ENCODE measurements at places on chromosomes 12 and 14. TPM values are rescaled to one million over a fixed set of nuclear protein-coding genes. Genes with fewer than 3 reads are reported as not detected.

DNA sequence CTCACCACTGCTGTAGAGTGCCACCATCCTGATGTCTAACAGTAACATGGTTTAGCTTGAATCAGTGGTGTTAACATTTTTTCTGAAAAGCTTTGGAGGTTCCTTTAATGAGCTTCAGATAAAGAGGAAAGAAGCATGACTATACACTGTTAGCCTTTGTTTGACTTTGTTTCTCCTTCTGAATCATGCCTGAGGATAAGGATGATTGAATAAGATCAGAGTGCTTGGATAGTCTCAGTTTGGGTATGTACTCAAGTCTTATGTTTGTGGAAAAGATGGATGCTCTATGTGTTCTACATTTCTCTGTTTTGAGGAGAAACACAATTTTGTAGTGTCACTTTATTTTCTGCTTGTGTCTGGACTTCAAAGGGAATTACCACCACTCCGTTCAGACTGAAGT lies 42.0 kb downstream of the GPATCH2L start:
- H3K27ac ChIP-seq = no peak overlapping the region
- H3K4me3 ChIP-seq = no peak overlapping the region
- H3K36me3 ChIP-seq = peaks cover 38% of the 10 kb centered on the region

GALNT9 gene
- polyA plus RNA-seq = 4.5 TPM

- no peak overlapping the region for H3K4me3 ChIP-seq
- no peaks in the 10 kb centered on the region for H3K27me3 ChIP-seq
- no peak overlapping the region for H3K27ac ChIP-seq
- H3K4me1 ChIP-seq = no peaks in the 10 kb centered on the region
- H3K36me3 ChIP-seq = no peaks in the 10 kb centered on the region
- DNase-seq = peak; percentile 51
Observed at GRCh38 chr12:97601934-97602720, 139.5 kb downstream of the RMST start.

- DNase-seq = no peak
- no peaks in the 10 kb centered on the region for H3K4me1 ChIP-seq
- H3K36me3 ChIP-seq = no peaks in the 10 kb centered on the region
- H3K4me3 ChIP-seq = no peak overlapping the region
Observed at GRCh38 chr12:18955594-18955993, 173.9 kb upstream of the PLEKHA5 start.

DNA sequence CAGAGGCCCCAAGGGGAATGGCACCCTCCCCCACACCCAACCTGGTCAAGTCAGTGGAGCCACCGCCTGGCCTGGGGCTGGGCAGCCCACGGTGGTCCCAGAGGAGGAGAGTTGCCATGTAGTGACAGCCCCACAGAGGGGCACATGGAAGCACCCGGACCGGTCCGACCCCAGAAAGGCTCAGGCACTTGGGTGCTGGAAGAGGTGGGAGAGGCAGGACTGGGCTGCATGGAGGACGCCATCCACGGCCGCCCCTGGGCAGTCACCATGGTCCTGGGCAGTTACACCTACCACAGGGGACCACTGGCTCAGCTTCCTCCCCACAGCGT lies 37.9 kb upstream of the TMEM179 start:
- H3K27me3 ChIP-seq = peaks cover 23% of the 10 kb centered on the region
- DNase-seq = no peak
- no peak overlapping the region for H3K27ac ChIP-seq
- no peak overlapping the region for H3K4me3 ChIP-seq
- no peaks in the 10 kb centered on the region for H3K36me3 ChIP-seq

GRCh38 chr12:65821336-65821735 lies 2.9 kb upstream of the HMGA2 start:
- no peak for DNase-seq
- no peak overlapping the region for H3K4me3 ChIP-seq
- H3K27ac ChIP-seq = no peak overlapping the region
- no peaks in the 10 kb centered on the region for H3K36me3 ChIP-seq
- H3K27me3 ChIP-seq = no peaks in the 10 kb centered on the region

DNA sequence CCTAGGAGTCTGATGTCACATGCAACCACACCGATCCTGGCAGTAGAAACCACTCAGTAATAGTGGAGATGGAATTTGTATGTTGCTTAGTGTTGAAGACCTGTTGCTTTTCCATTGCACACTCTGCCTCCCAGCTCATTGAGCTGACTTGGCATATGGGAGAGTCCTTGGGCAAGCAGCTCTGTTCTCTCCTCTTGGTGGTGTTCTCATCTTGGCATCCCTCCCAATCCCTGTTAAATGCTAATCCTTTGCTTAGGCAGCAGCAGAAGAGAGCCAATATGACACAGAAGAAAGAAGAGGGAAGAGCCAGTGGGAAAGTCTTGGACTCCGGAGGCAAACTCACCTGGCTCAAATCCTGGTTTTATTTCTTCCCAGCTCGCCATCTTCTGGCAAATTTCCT lies 178.0 kb upstream of the CAND1 start:
- peaks cover 2% of the 10 kb centered on the region for H3K27me3 ChIP-seq
- H3K4me1 ChIP-seq = no peaks in the 10 kb centered on the region
- no peak overlapping the region for H3K4me3 ChIP-seq
- no peaks in the 10 kb centered on the region for H3K36me3 ChIP-seq
- no peak for DNase-seq

PLEKHG3 gene
- polyA plus RNA-seq = 56.1 TPM

- H3K4me3 ChIP-seq = no peak overlapping the region
- DNase-seq = no peak
- no peaks in the 10 kb centered on the region for H3K36me3 ChIP-seq
- H3K27me3 ChIP-seq = peaks cover 5% of the 10 kb centered on the region
- no peak overlapping the region for H3K27ac ChIP-seq
- no peaks in the 10 kb centered on the region for H3K4me1 ChIP-seq
Observed at GRCh38 chr14:94797887-94798286, 28.0 kb upstream of the GSC start.

GRCh38 chr12:13154027-13154538 lies 42.4 kb upstream of the EMP1 start:
- no peaks in the 10 kb centered on the region for H3K4me1 ChIP-seq
- no peak for DNase-seq
- no peak overlapping the region for H3K4me3 ChIP-seq
- no peaks in the 10 kb centered on the region for H3K36me3 ChIP-seq

DNA sequence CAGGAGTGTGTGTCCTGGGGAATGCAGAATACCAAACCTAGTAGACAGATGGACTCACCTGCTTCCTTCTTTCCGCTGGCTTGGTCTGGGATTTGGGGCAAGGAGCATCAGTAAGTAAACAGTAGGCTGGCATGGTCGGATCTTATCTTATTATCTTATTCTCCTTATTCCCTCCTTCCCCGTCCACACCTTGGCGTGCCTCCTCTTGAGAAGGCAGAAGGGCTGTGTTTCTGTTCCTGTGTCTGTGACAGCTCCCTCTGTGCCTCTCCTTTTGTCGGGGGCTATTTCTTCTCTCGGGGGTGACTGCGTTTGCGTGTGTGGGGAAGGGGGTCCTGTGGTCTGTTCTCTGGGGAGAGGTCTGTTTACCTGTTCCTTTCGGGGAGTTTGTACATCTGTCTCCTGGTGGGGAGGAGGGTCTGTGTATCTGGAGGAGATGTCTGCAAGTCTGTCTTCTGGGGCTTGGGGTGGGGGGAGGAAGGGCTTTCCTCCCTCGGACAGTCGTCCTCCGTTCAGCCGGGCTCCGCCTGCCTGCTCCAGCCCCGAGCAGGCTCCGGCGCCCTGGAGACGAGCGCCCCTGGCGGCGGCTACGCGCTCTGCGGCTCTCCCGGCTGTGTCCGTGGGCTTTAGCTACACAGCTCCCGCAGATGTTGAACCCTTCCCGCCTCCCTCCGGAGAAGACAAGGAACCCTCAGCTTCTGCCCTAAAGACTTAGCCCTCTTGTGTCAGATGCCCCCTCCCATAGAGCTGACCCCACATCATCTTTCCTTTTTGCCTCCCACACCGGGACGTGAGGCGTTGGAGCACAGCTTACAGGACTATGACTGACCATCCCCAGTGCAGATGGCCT lies 4.4 kb downstream of the KRT86 start:
- H3K36me3 ChIP-seq = no peaks in the 10 kb centered on the region
- no peak overlapping the region for H3K27ac ChIP-seq
- DNase-seq = peak; percentile 61
- H3K27me3 ChIP-seq = peaks cover 11% of the 10 kb centered on the region
- H3K4me1 ChIP-seq = peaks cover 4% of the 10 kb centered on the region

DNA sequence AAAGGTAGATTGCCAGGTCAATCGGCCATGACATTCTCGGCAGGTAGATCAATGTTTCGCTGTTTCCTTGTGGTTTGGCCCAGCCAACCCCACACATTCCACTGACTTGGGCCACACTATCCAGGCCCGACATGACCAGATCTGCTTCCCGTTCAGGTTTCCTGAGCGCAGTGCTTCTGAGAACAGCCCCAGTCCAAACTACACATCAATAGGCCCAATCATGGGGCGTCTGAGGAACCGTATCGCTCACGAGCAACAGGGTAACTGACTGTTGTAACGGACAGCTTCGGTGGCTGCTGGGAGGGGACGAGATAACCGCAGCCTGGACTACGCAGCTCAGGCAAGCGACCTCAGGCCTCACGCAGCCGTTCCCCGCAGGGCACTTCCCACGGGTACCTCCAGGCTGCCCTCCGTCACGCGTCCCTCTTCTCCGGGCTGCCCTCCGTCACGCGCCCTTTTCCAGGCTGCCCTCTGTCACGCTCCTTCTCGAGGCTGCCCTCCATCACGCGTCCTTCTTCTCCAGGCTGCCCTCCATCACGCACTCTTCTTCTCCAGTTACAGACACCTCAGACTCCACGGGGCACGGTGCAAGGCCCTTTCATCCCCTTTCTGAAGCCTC lies 14.7 kb downstream of the ZNF605 start:
- no peaks in the 10 kb centered on the region for H3K27me3 ChIP-seq
- no peak for DNase-seq
- no peaks in the 10 kb centered on the region for H3K4me1 ChIP-seq
- H3K4me3 ChIP-seq = no peak overlapping the region

GRCh38 chr14:101957406-101958234 lies 6.8 kb upstream of the DYNC1H1 start:
- no peak for DNase-seq
- H3K27me3 ChIP-seq = no peaks in the 10 kb centered on the region
- no peaks in the 10 kb centered on the region for H3K36me3 ChIP-seq
- H3K4me1 ChIP-seq = no peaks in the 10 kb centered on the region
- no peak overlapping the region for H3K4me3 ChIP-seq

GRCh38 chr14:36935976-36936678 lies 236.3 kb downstream of the SLC25A21 start:
- DNase-seq = no peak
- H3K27ac ChIP-seq = no peak overlapping the region
- peaks cover 6% of the 10 kb centered on the region for H3K27me3 ChIP-seq
- no peak overlapping the region for H3K4me3 ChIP-seq

PTPRQ gene
- polyA plus RNA-seq = 1.1 TPM

DNA sequence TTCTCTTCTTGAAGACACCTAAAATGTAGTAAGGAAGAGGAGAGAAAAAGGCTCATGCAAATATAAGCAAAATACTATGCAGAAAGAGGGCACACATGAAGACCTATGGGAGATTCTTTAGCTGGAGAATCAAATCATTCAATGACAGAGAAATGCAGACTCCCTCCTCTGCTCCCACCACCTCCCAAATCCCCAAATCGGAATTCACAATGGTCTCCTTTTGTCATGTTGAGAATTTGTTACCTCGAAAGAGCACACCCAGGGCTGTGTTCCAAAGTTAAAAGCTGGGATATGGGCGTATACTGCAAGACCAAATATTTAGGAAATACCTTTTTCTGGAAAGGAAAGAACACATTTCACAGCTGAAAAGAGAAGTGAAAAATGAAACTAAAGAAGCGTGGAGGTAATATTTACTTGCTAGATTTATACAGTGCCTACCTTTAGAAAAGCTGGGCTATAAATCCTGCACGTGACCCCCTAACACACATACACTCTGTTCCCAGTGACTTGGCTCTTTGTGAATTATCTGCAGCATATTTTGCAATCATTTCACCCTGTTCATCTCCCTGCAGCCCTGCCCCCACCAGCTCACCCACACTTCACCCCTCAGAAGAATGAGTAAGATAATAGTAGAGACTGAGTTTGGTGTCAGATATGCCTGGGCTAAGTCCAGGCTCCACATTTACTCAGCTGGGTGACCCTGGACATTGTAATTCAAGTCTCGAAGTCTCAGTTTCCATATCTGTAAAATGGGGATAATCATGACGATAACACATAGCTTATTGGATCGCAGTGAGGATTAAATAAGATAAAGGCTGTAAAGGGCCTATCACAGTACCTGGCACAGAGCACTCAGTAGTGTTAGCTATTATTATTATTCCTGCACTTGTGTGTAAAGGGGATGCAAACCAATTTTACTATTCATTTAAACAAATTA lies 2.9 kb upstream of the CACNA1C start:
- H3K36me3 ChIP-seq = no peaks in the 10 kb centered on the region
- H3K4me1 ChIP-seq = peaks cover 11% of the 10 kb centered on the region
- peak overlapping the region; percentile 75 for H3K27ac ChIP-seq
- H3K4me3 ChIP-seq = peak overlapping the region; percentile 11

DNA sequence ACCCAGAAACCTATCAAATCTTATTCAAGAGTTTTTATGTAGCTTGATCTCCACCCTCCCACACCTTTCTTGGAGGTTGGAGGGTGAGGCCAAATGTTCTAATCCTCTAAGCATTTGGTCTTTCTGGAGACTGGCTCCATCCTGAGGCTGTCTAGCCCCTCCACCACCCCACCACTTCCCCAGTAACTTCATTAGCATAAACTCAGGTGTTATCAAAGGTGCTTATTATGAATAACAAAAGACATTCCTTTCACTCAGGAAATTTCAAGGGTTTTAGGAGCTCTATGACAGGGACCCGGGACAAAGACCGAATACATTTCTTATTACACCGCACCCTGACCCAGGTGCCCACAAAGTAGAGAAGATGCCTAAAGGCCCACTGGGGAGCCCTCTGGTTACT lies 2.8 kb upstream of the TMEM229B start:
- DNase-seq = no peak
- H3K27me3 ChIP-seq = no peaks in the 10 kb centered on the region
- H3K36me3 ChIP-seq = peaks cover 4% of the 10 kb centered on the region
- H3K27ac ChIP-seq = no peak overlapping the region
- H3K4me3 ChIP-seq = no peak overlapping the region
- H3K4me1 ChIP-seq = no peaks in the 10 kb centered on the region

GRCh38 chr14:52553671-52554575 lies 1.3 kb downstream of the GPR137C start:
- no peaks in the 10 kb centered on the region for H3K27me3 ChIP-seq
- no peaks in the 10 kb centered on the region for H3K36me3 ChIP-seq
- H3K4me3 ChIP-seq = peak overlapping the region; percentile 72
- DNase-seq = peak; percentile 92

FAM186B gene
- 0.91 TPM for polyA plus RNA-seq

EGLN3 gene
- polyA plus RNA-seq = 51.9 TPM
